ENCODE measurements at places on chromosomes 1 and 21. TPM values are rescaled to one million over a fixed set of nuclear protein-coding genes. Genes with fewer than 3 reads are reported as not detected.

Gene B3GALT5
- 0.71 TPM for total RNA-seq

GRCh38 chr1:154760469-154760933, 109.6 kb downstream of the KCNN3 start:
- DNase-seq, result peak; percentile 96

GRCh38 chr1:151820940-151821339, 10.7 kb downstream of the RORC start:
- peak; percentile 37 for DNase-seq

Gene KLF18
- not detected for total RNA-seq

Gene CHTOP
- 65.4 TPM for total RNA-seq

DNA sequence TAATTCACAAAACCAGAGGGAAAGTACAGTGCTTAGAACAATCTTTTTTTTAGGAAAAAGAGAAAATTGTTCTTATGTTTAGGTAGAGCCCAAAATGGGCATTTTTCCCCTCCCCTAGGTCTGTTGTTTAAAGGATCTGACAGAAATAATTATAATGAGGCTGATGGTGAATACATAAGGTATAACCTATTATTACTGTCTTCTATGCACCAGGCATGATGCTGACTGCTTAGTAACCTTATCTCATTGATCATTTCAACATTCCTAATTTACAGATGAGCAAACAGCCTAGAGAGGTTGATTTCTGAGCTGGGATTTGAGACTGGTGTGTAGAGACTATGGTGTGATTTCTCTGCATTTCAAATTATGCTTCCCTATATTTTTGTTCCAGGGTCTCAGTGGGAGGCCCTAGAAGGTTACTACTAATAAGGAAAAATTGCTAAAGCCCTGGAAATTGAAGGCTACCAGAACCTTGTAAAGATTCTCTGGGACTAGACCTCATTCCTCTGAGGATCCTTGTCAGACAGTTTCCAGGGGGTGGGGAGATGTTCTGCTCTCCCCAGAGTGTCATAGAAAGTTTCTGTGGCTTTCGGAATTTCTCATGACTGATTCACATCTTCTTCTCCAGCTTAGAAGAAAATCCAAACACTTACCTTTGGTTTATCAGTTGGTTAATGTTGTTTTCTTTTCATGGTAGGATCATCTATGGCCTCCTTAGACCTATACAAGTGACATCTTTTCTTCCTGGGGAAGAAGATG, 44.9 kb downstream of the ROR1 start:
- no peak for DNase-seq

DNA sequence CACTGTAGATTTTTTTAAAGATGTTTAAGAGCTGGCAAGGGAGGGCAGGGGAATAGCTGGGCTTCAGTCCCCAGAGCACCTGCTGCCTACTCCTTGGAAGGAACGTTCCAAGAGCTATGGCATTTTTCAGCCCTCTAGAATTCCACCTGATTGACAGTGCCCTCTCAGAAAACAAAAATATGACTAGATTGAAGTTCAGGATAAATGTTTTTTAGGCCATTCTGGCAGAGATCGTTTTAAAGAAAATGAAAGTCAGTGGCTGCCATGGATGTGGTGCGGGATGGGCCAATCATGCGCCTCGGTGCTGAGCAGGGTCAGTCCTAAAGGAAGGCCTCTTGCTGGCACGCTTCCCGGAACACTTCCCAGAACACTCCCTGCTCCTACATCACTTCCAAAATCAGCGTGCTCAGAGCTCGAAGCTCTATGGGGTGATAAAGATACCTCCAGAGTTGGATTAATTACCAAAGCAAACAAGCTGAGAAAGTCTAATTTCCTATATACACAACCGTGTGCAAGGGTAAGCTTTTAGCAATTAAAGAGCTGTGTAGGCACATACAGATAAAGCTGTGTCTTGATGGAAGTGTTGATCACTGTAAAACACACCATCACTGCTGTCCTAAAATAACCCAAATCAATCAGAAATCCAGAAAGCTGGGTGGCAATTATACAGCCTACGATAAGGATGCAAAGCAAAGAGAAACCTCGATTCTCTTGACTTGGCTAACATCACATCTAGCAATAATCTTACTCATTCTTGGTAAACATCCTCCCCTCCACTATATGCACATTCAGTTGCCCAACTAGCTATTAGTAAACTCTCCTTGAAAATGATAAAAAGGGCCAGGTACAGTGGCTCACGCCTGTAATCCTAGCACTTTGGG, 34.6 kb downstream of the TGFBR3 start:
- DNase-seq, result peak; percentile 92

DNA sequence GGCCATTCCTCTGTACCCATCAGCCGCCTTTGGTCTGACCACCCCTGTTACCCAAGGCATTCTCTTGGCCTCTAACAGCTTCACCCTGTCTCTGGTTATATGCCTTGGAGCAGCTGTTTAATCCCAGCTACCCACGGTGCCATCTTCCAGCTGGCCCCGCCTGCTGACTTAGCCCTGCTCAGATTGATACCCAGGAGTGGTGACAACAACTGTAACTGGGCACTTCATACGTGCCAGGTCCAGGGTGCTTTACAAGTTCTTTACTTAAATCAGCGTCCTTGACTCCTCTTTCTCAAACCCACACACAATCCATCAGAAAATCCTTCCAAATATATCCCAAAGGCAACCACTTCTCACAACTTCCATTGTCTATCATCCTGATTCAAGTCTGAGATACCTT, 37.2 kb upstream of the HMGB4 start:
- no peak for DNase-seq

GRCh38 chr1:17460219-17460618, 20.7 kb upstream of the RCC2 start:
- no peak for DNase-seq

GRCh38 chr1:72601035-72601674, 318.8 kb upstream of the NEGR1 start:
- no peak for DNase-seq
